ENCODE measurements at places on chromosomes 2 and 18.

DNA sequence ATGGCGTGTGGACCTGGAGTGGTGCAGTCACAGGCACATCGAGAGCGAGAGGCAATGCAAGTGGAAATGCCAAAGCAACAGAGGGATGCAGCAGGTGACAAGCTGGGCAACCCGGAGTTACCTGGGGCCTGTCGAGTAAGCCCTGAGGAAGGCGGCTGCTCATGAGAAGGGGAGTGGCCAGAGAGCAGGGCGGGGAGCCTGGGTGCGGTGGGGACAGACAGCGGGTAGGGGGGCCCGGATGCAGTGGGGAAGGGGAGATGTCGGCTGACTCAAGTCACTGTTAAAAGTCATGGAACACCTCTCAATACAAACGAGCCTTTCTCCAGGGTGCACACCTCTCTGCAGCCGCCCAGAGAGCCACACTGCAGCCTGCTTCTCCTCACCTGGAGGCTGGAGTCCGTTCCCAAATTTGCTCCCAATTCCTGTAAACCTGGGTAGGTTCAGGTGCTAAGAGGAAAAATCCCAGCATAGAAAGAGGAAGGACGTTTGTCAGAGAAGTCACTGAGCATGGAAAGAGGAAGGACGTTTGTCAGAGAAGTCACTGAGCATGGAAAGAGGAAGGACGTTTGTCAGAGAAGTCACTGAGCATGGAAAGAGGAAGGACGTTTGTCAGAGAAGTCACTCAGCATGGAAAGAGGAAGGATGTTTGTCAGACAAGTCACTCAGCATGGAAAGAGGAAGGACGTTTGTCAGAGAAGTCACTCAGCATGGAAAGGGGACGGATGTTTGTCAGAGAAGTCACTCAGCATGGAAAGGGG is 71.7 kb upstream of the TWIST2 start:
- DNase-seq: no peak

DNA sequence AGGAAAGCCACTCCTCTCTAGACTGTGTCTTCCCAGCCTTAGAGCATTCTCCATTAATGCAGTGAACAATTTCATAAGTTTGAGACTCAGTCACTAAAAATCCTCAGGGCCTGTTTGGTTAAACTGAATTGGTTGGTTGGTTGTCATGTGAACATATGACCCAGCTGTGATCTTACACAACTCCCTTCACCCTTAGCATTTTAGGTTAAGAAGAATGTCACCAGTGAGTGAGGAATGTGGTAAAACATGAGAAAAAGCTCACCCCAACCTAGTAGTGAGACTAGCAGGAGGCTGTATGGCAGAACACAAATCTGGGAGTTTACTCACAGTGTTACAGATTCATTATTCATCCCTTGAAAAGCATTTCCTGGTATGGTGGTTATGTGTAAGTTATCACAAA is 32.4 kb downstream of the LHCGR start:
- DNase-seq: no peak

GRCh38 chr2:83661711-83662110 is 797.4 kb downstream of the SUCLG1 start:
- no peak for DNase-seq

DNA sequence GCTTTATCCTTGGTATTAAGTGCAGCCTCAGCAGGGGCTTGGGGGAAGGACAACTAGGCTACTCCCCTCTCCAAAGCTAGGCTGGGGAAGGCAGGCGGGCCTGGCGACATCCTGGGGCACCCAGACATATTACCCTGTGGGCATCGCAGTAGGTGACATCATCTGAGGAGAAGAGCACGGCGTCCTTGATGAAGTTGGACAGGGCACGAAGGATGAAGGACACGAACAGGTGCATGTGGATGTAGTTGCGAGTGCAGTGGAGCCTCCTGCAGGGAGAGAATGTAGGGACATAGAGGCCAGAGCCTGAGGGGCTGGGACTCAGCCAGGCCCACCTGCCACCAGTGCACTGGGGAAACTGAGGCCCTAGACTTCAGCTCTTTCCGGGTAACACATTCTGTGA is 32.3 kb downstream of the TMEM37 start:
- DNase-seq: no peak

GRCh38 chr18:22193466-22193865 is 24.1 kb downstream of the GATA6 start:
- DNase-seq: no peak

GRCh38 chr18:13493079-13493478 is 233.3 kb downstream of the FAM210A start:
- DNase-seq: no peak

DNA sequence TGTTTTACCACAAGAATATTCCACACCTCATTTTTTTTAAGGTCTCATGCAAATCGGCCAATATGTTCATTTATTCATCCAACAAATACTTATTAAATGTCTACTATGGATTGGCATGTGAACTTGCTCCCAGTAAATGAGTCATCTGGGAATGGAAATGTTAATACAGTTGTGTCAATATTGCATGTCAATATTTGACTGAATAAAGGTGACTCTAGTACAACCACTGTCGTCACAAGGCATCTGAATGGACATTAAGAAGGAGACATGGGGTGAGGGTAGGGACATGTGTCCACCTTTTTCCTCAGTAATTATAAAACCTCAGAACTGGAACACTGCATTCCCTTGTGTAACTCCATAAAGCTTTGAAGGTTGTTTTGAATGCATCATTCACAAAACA is 365.4 kb downstream of the ADCYAP1 start:
- no peak for DNase-seq

- DNase-seq: no peak
These were observed 486.4 kb downstream of the FBXO15 start for GRCh38 chr18:73660931-73661856.

DNA sequence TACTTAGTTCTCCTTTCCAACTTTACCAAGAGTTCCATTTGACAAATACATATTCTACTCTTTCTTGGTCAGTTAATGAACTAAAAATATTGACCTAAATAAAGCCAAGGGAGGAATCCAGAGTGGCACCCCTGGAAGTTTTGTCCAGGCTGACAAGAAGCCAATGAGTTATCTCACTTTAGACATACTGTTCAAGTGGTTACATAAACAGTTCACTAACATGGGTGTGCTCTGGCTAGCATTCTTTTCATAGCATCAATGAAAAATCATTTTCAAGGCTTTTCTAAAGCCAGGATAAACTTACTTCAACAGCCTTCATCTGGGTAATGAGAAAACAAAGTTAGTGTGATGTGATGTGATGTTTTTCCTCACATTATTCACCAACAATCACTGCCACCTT is 649.4 kb downstream of the TDRD15 start:
- DNase-seq: no peak

GRCh38 chr2:214005337-214005736 is 405.5 kb upstream of the VWC2L start:
- no peak for DNase-seq

DNA sequence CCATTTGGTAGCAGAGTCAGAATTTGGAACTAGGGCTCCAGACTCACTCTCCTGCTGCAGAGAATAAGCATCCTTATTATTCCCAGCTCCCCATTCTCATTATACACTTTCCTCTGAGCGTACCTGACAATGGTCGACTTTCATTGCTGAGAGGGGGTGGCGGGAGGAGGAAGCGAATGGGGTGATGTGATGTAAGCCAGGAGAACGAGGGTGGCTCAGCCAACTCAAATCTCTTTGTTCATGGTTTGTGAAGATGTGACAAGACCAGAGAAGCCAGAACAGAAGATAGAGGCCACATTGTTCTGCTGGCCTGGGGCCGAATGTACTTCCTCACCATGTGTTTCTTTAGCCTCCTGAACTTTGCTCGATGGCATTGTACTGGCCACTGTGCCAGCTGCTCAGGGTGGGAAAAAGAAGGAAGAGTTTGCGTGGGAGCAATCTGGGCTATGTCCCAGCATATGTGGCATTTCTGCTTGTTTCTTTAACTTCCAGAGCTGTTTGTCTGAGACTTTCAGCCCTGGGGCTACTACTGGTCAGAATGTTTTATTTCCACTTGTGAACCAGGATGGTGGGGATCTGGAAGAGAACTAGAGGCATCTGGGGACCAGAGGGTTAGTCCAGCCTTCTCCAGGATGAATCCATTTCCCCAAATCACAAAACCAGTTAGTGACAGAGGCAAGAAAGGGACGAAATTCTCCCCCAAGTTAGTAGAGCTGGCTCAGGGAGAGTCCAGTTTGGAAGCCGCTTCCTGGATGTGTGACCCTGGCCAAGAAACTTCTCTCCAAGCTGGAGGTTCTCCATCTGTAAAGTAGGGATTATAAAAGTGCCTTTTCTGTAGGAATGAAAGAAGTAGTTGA is 62.6 kb downstream of the MOGAT1 start:
- DNase-seq: no peak

GRCh38 chr2:145235312-145235711 is 715.4 kb upstream of the ZEB2 start:
- DNase-seq: no peak

- DNase-seq: no peak
These were observed 262.4 kb downstream of the INSIG2 start for GRCh38 chr2:118350621-118351020.

DNA sequence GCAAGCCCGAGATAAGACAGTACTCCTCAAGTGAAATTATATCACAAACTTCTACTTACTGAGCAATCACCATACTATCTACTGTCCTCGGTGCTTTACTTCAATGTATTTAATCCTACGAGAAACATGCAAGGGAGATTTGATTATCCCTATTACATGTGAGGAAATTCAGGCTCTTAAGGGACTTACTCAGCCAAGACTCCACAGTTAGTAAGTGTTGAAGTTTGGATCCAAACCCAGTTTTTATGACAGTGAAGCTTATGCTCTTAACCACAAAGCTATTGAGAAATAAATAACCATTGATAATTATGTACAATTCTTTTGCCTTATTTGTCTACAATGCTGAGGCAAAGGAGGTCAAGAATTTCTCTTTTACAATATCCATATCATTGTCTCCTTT is 672.9 kb upstream of the ACVR2A start:
- DNase-seq: no peak

DNA sequence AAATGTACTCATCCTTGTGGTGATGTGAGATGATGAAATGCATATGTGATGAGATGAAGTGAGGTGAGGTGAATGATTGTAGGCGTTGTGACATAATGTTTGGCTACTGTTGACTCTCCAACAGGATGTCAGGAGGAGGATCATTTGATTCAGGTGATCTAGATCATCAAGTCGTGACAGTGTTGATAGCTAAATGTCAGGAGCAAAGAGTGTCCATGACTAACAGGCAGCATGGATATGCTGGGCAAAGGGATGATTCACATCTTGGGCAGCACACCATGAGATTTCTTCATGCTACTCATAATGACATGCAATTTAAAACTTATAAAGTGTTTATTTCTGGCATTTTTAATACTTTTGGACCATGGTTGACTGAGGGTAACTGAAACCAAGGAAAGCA is 40.2 kb upstream of the UBXN4 start:
- no peak for DNase-seq

DNA sequence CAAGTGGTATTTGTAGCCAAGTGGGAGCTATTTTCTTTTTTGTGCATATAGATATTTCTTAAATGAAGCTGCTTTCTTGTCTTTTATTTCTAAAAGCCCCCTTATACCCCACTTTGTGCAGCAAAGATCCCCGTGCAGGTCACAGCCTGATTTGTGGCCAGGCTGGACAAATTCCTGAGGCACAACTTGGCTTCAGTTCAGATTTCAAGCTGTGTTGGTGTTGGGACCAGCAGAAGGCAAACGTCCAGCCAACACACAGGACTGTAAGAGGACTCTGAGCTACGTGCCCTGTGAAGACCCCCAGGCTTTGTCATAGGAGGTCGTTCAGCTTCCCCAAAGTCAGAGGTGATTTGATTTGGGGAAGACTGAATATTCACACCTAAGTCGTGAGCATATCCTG is 21.9 kb downstream of the FOSL2 start:
- DNase-seq: no peak

- DNase-seq: no peak
These were observed 14.8 kb downstream of the SP110 start for GRCh38 chr2:230205034-230205433.

- DNase-seq: no peak
These were observed 143.1 kb downstream of the SETBP1 start for GRCh38 chr18:44823782-44824181.

- no peak for DNase-seq
These were observed 935.7 kb downstream of the LRP1B start for GRCh38 chr2:141195087-141195486.

DNA sequence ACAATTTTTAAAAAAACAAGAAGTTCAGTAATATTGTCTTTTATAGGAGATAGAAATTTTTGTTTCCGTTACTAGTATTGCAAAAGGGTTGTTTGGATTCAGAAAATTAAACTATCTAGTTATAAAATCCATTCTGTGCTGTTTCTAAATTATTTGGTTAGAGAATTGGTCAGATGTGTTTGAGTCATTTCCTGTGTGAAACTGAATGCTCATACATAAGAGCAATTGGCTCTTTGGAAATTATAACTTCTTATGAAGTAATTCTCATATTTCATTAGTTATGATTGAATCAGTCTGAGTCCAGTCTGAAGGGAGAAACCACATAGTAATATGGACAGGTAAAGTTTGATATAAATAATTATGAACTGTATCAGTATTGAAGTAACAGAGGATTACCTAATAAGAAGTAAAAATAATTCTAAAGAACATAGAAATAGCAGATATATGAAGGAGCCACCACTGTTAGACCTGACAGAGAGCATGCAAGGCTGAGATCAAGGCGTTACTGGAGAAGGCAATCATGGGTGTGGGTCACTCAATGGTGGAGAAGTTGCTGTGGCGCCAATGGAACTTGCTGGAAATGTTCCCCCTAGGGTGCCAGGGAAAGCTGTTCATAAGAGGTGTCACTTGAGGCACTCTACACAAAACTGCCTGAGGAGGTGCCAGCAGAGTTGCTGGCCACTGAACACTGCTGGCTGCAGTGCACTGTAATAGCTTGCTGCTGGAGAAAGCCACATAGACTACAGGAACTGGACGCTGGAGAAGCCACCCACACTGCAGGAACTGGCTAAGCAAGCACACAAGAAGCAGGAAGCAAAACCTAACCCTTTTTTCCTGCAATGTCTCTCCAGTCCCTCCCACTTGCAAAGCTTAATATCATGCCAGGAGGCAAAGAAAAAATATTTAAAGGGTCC is 18.0 kb upstream of the FAP start:
- no peak for DNase-seq

- no peak for DNase-seq
These were observed 55.7 kb downstream of the TCF7L1 start for GRCh38 chr2:85188852-85189251.

DNA sequence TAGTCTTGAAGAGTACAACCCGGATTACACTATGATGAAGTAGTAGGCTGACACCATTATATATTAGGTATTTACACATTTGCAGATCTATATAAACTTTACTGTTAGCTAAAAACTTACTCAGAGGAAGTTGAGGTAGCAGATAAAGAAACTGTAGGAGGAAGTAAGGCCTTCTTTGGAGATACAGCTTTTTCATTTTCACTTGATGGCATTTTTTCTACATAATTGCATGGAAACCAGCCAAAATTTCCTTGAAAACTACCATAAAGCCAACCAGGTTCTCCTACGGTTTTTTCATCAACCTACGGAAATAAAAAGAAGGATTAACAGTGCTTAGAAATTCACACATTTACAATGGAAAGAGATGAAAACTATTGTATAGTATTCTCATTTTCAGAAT is 86.6 kb downstream of the FAM228A start:
- DNase-seq: no peak

Measured in H7 (cell line).